ENCODE measurements at places on chromosomes 5 and 9.

- no peak for DNase-seq
Measured at GRCh38 chr9:107951511-107951910, 461.9 kb upstream of the KLF4 start.

GRCh38 chr5:138698713-138699112 is 54.5 kb upstream of the CTNNA1 start:
- DNase-seq = no peak

DNA sequence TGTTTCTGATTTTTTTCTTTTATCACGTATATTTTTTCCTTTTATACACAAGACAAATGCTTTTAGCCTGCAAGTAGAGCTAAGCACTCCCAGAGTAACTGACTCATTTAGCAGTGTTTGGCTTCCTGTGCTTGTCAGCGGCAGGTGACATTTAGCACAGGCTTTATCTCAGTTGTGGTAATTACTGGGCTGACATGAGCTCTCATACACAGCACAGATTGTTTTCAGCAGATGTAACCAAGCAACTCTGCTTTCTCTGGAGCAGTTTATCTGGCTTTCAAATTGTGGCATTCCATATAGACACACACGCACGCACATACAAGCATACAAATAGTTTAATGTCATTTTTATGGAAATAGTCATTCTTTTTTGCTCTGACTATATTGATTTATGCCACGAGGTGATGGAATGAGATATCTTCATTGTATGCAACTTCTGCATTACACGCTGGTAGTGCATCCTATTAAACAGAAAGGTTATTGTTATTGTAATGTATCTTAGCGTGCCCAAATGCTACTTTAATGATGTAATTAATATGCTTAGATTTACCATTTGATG is 379.0 kb upstream of the GRAMD2B start:
- DNase-seq = no peak

DNA sequence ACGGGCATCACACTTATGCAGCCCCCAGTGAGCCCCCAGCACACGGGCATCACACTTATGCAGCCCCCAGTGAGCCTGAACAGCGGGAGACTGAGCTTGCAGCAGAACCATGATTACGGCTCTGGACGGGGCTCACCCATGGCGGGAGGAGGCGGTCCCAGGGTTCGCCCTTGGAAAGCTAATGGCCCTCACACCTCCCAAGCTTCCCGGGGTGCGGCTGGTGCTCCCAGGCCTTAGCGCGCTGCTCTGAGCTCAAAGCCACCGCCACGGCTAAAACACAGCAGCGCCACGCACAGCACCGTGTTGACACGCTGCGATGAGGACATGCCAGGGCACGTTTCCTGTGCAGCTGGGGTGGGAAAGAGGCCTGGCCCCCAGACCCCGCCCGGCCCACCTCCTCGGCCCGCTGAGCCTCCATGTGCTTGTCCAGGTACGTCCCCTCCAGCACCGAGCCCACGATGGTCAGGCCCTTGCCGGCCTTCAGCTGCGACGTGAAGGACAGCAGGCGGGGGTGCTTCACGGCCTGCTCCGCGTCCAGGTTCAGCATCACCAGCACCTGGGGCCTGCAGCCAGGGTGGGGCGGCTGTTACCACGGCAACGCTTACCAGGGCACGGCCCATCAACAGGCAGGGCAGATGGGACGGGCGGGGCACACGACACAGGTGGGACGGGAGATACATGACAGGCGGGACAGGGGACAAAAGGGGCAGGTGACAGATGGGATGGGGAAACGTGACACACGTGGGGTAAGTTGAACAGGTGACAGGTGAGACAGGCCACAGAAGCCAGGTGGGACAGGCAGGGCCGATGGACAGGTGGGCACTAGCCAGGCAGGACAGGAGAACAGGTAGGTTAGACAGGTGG is 38.4 kb downstream of the SLC12A7 start:
- DNase-seq = no peak

DNA sequence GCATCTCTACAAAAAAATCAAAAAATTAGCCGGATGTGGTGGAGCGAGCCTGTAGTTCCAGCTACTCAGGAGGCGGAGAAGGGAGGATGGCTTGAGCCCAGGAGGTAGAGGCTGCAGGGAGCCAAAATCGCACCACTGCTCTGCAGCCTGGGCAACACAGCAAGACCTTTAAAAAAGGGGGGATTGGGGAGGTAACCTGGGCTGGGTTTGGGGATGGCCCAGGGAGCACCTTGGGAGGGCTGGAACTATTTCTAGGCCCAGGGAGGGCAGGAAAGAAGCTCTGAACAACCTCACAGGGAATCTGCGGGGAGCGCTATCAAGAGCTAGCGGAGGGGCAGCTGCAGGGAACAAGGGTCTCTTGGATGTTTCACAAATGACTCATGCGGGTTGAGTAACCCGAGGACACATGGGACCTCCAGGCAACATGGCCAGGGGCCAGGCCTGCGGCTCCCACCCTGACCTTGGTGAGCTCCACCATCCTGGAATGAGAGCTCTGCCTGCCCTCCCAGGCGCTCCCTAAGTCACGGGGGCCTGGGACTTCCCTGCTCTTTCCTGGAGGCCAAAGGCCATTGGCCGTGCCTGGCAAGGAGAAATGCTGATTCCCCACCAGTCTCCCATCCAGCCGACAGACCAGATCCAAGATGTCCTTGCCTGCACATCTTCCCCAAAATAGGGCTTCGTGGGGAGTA is 23.4 kb downstream of the SARDH start:
- no peak for DNase-seq

GRCh38 chr9:107637421-107638420 is 148.2 kb upstream of the KLF4 start:
- DNase-seq = no peak

GRCh38 chr5:155064580-155064979 is 51.0 kb downstream of the KIF4B start:
- DNase-seq = no peak

- no peak for DNase-seq
Measured at GRCh38 chr5:78515670-78516069, 132.9 kb downstream of the LHFPL2 start.

DNA sequence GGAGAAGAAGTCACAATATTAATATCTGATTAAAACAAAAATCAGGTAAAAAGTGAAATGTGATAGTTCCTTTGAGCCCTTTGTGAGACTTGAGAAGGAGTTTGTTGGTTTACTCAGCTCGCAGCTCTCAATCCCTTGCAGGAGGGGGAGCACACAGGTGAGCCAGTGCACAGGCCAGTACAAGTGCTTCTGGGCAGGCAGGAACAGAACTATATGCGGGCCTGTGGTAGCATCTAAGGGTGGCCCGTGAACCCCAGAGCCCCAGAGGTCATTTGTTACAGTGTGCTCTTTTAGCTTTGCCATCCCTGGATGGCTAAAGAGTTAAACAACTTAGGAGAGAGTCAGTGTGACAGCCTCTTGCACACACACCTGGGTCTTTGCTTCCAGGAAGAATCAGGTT is 215.3 kb upstream of the EDIL3 start:
- no peak for DNase-seq

GRCh38 chr9:12718482-12719026 is 25.4 kb downstream of the TYRP1 start:
- no peak for DNase-seq

DNA sequence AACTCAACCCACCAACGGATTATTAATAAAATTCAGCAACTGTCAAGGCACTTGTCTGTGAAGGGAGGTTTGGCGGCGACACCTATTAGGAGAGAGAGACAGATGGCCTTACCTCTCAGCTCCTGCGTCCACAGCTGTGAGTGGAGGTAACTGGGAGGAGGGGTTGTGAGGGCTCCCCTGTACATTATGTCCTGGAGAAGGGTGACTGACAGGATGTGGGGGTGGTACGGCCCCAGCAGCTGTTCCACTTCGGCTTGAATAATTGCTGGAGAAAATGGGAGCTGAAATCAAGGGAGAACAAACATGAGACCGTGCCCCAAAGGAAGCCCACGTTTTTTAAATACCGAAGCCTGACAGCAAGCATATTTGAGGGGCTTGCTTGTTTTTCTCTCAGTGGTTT is 353.5 kb upstream of the RFX3 start:
- no peak for DNase-seq

- DNase-seq = no peak
Measured at GRCh38 chr9:105883847-105884246, 189.5 kb downstream of the TMEM38B start.

- no peak for DNase-seq
Measured at GRCh38 chr5:93925321-93925720, 183.9 kb upstream of the POU5F2 start.

DNA sequence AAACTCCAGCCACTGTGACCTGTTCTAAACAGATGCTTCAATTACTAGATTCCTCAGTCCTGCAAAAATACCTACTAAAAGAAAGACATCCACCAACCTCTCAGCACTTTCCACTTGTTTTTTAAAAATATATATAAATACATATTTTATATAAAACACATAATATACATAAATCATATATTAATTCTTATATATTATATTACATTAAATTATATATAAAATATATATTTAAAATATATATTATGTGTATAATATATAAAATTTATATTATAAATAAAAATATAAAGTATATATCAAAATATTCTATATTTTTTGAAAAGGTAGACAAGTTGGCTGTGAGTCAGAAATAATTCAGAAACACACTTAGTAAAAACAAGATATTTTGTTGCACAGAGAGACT is 2371.8 kb upstream of the ACO1 start:
- no peak for DNase-seq

- DNase-seq = no peak
Measured at GRCh38 chr5:153959134-153959957, 79.4 kb downstream of the FAM114A2 start.

- DNase-seq = no peak
Measured at GRCh38 chr5:113771483-113771882, 258.0 kb downstream of the YTHDC2 start.

- no peak for DNase-seq
Measured at GRCh38 chr5:21071986-21072385, 1084.0 kb upstream of the CDH18 start.

GRCh38 chr9:91164724-91165520 is 196.8 kb downstream of the AUH start:
- DNase-seq = no peak

- no peak for DNase-seq
Measured at GRCh38 chr5:61347080-61347479, 15.0 kb downstream of the ZSWIM6 start.

DNA sequence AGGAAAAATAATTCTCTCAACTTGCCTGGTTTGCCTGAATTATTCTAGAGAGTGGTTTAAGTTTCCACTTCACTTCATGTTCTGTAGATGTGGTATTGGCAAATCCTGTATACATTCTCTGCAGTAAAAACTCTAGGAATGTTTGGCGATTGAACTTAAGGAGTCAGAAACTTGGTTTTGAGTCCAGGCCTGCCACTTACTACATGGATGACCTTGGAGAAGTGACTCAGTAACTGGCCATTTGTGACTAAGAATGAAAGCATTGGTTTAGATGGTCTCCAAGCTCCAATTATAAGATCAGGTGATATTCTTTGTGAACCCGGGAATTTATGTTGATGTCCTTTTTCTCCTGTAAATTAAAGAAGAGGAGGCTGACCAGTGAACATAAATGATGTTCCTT is 233.8 kb downstream of the GAS1 start:
- DNase-seq = no peak

- DNase-seq = no peak
Measured at GRCh38 chr5:59999056-59999455, 105.5 kb upstream of the PDE4D start.

GRCh38 chr9:100485196-100485595 is 12.2 kb downstream of the TMEFF1 start:
- DNase-seq = no peak

DNA sequence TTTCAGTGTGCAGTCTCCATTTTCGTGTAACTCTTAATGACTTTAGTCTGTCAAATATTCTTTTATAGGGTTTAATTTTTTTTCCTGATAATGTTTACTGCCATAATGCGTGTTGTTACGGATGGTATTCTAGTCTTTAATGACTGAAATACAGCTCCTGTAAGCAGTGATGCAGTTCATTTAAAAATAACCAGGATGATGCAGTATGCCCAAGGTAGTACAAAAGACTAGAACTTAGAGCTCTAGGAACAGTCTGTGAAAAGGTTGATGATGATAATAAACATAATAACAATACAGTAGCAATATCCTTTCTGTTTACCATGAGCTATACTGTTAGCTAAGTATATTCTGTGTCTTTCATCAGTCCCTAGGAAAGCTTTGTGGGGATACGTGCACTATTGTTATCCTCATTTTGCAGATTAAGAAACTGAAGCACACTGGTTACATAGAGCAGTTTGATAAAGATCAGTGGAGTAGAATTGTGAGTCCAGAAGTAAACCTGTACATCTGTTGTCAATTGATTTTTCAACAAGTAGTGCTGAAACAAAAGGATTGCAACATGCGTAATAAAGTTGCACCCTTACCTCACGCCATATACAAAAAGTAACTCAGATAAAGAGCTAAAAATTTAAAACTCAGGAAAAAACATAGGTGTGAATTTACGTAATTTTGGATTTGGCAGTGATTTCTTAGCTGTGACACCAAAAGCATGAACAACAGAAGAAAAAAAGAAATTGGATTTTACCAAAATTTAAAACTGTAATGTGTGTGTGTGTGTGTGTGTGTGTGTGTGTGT is 64.5 kb downstream of the MTREX start:
- no peak for DNase-seq

- peak; percentile 43 for DNase-seq
Measured at GRCh38 chr5:179559284-179560252, 9.2 kb downstream of the RUFY1 start.

- DNase-seq = no peak
Measured at GRCh38 chr9:128554155-128554862, 1.9 kb downstream of the SPTAN1 start.

DNA sequence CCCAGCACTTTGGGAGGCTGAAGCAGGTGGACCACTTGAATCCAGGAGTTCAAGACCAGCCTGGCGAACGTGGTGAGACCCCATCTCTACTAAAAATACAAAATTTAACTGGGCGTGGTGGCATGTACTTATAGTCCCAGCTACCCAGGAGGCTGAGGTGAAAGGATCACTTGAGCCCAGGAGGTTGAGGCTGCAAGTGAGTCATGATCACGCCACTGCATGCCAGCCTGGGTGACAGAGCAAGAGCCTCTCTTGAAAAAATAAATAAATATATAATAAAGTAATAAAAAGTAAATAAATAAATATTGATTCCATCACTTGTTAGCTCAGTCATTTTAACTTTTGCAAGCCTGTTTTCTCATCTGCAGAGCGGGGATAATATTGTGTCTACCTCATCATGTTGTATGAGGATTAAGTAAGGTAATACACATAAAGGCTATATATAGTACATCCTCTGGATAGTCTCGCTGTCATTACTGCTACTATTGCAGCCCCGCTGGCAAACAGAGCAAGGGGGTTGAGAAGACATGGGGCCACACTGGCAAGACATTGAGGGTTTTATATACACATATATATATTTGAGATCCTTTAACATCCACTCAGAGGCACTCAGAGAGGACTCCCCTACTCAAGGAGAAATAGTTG is 210.9 kb downstream of the C9orf152 start:
- DNase-seq = no peak

DNA sequence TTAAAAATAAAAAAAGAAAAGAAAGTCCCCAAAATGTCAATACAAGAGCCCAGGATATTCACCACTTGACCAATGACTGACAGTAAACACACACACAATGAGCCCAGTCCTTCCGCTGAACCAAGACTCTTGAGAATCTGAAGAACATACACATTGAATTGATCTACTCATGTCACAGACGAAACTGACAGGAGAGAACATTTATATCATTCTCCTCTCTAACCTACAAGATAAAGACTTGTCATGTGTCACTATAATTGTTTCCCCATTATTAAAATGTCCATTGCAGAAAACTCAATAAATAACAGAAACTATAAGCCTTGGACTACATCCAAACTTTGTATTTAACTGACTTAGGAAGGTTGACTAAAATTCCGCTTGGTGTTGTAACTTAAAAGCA is 296.7 kb downstream of the EPB41L4A start:
- no peak for DNase-seq
